T-cell (primary cell): ENCODE measurements at places on chromosomes 13 and 19.

GRCh38 chr13:75761369-75761768, 125.2 kb downstream of the LMO7 start:
- peak overlapping the region; percentile 40 for H3K4me3 ChIP-seq
- peaks cover 5% of the 10 kb centered on the region for H3K4me1 ChIP-seq
- DNase-seq: no peak
- H3K36me3 ChIP-seq: no peaks in the 10 kb centered on the region
- peak overlapping the region; percentile 74 for H3K27ac ChIP-seq
- H3K27me3 ChIP-seq: no peaks in the 10 kb centered on the region

DNA sequence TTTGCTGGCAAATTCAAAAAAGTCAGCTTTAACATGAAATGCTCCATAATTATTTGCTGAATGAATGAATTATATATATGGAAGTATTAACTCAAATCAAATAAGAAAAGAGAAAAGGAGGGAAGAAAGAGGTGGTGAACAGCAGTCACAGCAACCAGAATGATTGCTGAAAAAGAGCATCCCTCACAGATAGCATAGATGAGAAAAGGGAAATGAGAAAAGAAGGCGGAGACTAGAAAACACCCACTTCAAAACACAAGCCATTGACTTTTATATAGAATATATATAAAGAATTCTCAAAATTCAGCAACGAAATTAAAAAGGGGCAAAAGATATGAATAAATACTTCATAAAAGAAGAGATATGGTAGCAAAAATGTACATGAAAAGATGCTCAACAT, 75.2 kb downstream of the CAB39L start:
- no peaks in the 10 kb centered on the region for H3K36me3 ChIP-seq
- peaks cover 18% of the 10 kb centered on the region for H3K4me1 ChIP-seq
- no peaks in the 10 kb centered on the region for H3K27me3 ChIP-seq
- no peak overlapping the region for H3K4me3 ChIP-seq
- H3K27ac ChIP-seq: no peak overlapping the region

DNA sequence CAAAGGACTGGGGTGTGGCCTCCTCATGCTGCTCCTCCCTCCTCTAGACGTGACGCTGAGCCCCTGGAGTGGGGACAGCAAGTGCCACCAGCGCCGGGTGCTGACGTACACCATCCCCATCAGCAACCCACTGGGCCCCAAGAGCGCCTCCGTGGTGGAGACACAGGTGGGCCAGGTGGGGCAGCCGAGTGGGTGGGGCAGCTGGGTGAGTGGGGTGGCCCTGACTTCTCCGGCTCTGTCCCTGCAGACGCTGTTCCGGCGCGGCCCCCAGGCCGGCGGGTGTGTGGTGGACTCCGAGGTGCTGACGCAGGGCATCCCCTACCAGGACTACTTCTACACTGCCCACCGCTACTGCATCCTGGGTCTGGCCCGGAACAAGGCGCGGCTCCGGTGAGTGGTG, 11.1 kb upstream of the SCN1B start:
- peak overlapping the region; percentile 41 for H3K27ac ChIP-seq
- peaks cover 89% of the 10 kb centered on the region for H3K36me3 ChIP-seq
- H3K4me1 ChIP-seq: peaks cover 30% of the 10 kb centered on the region
- no peaks in the 10 kb centered on the region for H3K27me3 ChIP-seq

DNA sequence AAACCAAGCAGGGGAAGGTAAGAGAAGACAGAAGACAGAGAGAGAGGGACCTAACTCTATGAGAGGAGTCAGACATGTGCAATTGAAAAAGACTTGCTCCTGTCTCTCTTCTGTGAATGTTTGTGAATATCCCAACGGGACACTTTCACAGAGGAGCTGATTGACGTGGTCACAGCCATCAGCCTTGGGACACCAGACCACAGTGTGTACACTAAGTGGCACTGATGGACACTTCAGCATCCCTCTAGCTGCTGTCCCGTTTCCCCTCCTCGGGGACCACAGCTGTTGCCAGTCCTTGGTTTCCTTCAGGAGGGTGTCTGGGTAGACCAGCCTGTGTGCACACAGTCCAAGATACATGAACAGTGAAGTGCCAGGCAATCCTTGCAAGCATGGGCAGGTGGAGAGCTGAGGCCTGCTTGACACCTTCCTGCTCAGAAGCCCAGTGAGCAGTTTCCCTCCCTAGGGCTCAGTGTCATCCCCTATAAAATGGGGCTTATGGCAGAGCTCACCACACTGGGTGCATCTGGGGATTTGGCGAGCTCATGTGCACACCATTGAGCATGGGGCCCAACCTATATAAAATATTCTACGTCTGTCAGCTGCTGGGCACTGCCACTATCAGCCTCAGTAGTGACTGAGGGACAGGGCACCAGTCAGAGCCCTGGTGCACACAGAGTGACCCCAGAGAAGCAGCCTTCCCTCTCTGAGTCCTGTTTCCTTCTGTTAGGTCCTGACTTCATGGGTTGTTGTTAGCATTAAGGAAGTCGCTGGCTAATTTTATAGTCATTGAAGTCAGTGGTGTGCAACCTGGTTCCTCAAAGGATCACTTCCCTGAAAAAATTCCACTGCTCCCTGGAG, 4.3 kb upstream of the USF2 start:
- no peaks in the 10 kb centered on the region for H3K27me3 ChIP-seq
- no peak overlapping the region for H3K4me3 ChIP-seq
- peaks cover 5% of the 10 kb centered on the region for H3K4me1 ChIP-seq

DNA sequence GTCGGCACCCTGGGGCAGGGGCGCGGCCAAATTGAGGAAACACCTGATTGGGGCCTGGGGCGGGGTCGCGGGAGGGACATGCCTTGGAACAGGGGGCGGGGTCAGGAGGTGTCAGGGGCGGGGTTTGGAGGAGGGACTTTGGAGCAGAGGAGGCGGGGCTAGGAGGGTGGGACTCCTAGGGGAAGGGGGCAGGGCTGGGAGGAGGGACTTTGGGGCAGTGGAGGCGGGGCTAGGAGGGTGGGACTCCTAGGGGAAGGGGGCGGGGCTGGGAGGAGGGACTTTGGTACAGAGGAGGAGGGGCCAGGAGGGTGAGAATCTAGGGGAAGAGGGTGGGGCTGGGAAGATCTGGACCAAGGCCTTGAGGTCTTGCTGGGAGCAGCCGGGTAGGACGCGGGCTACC, 21.9 kb downstream of the GRIN2D start:
- H3K4me1 ChIP-seq: no peaks in the 10 kb centered on the region
- H3K27me3 ChIP-seq: no peaks in the 10 kb centered on the region
- peak; percentile 48 for DNase-seq
- no peak overlapping the region for H3K4me3 ChIP-seq

GRCh38 chr13:22196777-22197176, 525.9 kb downstream of the FGF9 start:
- no peak overlapping the region for H3K4me3 ChIP-seq
- no peak for DNase-seq
- H3K27ac ChIP-seq: no peak overlapping the region
- no peaks in the 10 kb centered on the region for H3K27me3 ChIP-seq
- H3K36me3 ChIP-seq: no peaks in the 10 kb centered on the region

- H3K27ac ChIP-seq: no peak overlapping the region
- no peaks in the 10 kb centered on the region for H3K36me3 ChIP-seq
- H3K4me1 ChIP-seq: no peaks in the 10 kb centered on the region
- H3K27me3 ChIP-seq: no peaks in the 10 kb centered on the region
Observed at GRCh38 chr13:66362485-66362884, 867.7 kb downstream of the PCDH9 start.

GRCh38 chr19:47296036-47296435, 13.6 kb upstream of the C5AR1 start:
- peak; percentile 74 for DNase-seq
- H3K4me3 ChIP-seq: no peak overlapping the region
- no peaks in the 10 kb centered on the region for H3K27me3 ChIP-seq
- peaks cover 9% of the 10 kb centered on the region for H3K4me1 ChIP-seq

GRCh38 chr19:20367811-20368294, 197.7 kb downstream of the ZNF737 start:
- DNase-seq: no peak
- H3K27ac ChIP-seq: no peak overlapping the region
- no peaks in the 10 kb centered on the region for H3K27me3 ChIP-seq
- H3K36me3 ChIP-seq: no peaks in the 10 kb centered on the region

DNA sequence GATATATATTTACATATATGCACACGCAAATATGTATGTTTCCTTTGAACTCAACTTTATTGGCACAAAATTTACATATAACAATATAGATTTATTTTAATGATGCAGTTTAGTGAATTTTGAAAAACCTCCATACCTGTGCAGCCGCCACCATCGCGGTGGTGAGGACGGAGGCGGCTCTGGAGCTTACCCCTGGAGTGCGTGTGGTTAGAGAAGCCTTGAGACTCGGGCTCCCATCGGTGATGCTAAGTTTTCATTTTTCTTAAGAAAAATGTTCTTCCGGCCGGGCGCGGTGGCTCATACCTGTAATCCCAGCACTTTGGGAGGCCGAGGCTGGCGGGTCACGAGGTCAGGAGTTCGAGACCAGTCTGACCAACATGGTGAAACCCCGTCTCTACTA, 31.8 kb downstream of the GJA3 start:
- H3K4me1 ChIP-seq: no peaks in the 10 kb centered on the region
- H3K36me3 ChIP-seq: no peaks in the 10 kb centered on the region
- H3K27me3 ChIP-seq: peaks cover 7% of the 10 kb centered on the region
- no peak for DNase-seq
- no peak overlapping the region for H3K27ac ChIP-seq

GRCh38 chr13:51665456-51665855, 81.2 kb downstream of the WDFY2 start:
- no peaks in the 10 kb centered on the region for H3K27me3 ChIP-seq
- no peak overlapping the region for H3K4me3 ChIP-seq
- H3K36me3 ChIP-seq: no peaks in the 10 kb centered on the region
- DNase-seq: no peak
- peaks cover 3% of the 10 kb centered on the region for H3K4me1 ChIP-seq

GRCh38 chr13:23754997-23755396, 134.2 kb downstream of the MIPEP start:
- H3K4me1 ChIP-seq: peaks cover 2% of the 10 kb centered on the region
- peaks cover 4% of the 10 kb centered on the region for H3K36me3 ChIP-seq
- no peaks in the 10 kb centered on the region for H3K27me3 ChIP-seq

DNA sequence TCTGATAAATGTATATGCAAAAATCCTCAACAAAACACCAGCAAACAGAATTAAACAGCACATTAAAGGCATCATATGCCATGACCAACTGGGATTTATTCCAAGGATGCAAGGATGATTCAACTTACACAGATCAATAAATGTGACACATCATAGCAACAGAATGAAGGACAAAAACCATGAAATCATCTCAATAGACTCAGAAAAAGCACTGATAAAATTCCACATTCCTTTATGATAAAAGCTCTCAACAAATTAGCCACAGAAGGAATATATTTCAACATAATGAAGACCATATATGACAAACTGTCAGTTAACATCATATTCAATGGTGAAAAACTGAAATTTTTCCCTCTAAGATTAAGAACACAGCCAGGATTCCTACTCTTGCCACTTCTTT, 691.6 kb downstream of the DIAPH3 start:
- no peak overlapping the region for H3K27ac ChIP-seq
- H3K4me3 ChIP-seq: no peak overlapping the region
- DNase-seq: no peak
- H3K4me1 ChIP-seq: no peaks in the 10 kb centered on the region

GRCh38 chr19:52665027-52665426, 26.9 kb upstream of the ZNF83 start:
- no peaks in the 10 kb centered on the region for H3K27me3 ChIP-seq
- DNase-seq: no peak
- no peaks in the 10 kb centered on the region for H3K4me1 ChIP-seq
- no peak overlapping the region for H3K4me3 ChIP-seq
- no peaks in the 10 kb centered on the region for H3K36me3 ChIP-seq

DNA sequence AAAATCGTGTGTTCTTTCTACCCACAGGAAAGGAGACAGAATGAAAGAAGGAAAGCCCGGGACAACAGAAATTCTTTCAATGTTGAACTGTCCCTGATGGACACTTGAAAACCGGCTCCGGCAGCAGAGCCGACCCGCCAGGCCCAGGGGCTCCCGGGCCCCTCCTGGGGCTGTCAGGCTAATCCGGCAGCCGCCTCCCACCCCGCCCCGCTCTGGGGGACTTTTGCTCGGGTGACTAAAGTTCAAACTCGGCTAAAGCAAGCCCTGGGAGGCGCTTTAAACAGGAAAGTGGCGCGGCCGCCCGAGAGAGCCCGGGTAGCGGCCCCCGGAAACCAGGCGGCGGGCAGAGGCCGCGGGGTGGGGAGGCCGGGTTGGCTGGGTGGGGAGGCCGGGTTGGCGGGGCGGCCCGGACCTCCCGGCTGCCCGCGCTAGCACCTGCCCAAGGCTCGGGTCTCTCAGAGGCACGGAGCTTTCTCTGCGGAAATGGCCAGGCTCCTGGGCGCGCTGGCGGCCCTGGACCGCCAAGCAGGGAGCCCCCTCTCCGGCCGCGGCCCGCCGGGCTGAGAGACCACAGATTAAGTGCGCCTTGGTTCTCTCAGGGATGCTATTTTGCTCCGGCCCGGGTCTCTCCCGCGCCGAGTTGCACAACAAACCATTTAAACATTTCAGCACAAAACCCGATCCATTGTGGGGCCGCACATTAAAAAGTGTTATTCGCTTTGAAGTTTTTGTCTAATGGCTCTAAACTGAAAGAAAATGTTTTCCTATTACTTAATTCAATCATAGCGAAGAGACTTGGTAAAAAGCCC, 2.6 kb upstream of the GSX1 start:
- H3K36me3 ChIP-seq: no peaks in the 10 kb centered on the region
- H3K4me1 ChIP-seq: peaks cover 47% of the 10 kb centered on the region
- no peak overlapping the region for H3K27ac ChIP-seq
- H3K27me3 ChIP-seq: peaks cover 8% of the 10 kb centered on the region
- no peak for DNase-seq

DNA sequence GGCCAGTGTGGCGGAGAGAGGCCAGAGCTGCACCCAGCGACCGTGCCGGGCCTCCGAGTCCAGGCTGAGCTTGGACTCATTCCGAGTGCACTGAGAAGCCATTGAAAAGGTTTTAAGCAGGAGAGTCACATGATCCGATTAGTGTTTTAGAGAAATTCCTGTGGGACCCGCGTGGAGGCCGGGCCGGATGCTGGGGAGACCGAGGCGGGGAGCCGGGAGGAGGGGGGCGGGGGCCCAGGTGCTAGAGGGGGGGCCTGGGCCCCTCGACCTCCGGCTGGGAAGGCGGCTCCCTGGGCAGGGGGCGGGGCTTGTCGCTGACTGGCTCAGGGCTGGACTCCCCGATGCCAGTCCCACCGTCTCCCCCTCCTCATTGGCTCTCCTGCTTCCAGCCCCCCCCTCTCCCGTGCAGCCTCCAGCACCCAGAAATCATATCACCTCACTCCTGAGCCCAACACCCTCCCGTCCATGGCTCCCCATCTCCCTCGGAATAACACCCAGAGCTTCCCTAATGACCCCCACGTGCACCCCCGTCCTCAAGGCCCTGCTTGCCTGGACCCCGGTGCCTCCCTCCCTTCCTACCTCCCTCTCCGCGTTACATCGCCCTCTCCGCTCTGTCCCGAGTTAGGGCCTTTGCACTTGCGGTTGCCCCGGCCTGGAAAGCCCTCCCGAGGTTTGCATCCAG, 5.2 kb upstream of the ZNF579 start:
- peaks cover 17% of the 10 kb centered on the region for H3K27me3 ChIP-seq
- peak overlapping the region; percentile 18 for H3K27ac ChIP-seq
- peaks cover 40% of the 10 kb centered on the region for H3K4me1 ChIP-seq
- peak overlapping the region; percentile 30 for H3K4me3 ChIP-seq
- H3K36me3 ChIP-seq: no peaks in the 10 kb centered on the region
